ENCODE measurements at places on chromosomes 1 and 21.

DNA sequence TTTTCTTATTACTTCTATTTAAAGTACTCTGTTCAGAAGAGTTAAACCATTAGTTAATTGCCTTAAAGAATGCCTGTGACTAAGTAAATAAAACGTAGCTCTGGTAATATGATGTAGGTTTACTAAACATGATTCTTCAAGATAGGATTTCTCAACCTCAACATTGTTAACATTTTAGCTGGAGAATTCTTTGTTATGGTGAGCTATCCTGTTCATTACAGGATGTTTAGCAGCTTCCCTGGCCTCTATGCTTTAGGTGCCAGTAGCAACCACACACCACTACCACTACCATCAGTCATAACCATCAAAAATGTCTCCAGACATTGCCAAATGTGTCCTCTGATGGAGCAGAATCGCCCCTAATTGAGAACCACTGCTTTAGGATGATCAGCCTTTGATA, 10.7 kb downstream of the RPF1 start:
- DNase-seq, result no peak

GRCh38 chr21:32426066-32426465, 13.6 kb downstream of the EVA1C start:
- no peak for DNase-seq

DNA sequence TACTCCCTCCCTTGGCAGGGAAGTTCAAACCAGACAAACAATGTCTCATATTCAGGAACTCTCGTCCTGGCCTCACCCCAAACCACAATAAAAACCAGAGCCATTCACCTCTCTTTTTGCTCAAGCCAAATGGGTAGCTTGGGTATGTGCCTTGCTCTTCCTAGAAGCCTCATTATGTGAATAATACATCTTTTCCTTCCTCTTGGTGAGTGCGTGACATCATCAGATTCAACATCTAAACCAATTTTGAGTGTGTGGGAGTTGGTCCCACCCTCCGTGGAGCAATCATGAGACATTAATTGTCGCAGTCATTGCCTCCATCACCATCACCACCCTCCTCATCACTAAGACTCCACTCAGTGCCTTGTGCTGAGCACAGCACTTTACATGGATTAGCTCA, 482.9 kb downstream of the PTPRU start:
- DNase-seq, result no peak

GRCh38 chr21:43361493-43362296, 65.2 kb downstream of the SIK1 start:
- DNase-seq, result no peak

DNA sequence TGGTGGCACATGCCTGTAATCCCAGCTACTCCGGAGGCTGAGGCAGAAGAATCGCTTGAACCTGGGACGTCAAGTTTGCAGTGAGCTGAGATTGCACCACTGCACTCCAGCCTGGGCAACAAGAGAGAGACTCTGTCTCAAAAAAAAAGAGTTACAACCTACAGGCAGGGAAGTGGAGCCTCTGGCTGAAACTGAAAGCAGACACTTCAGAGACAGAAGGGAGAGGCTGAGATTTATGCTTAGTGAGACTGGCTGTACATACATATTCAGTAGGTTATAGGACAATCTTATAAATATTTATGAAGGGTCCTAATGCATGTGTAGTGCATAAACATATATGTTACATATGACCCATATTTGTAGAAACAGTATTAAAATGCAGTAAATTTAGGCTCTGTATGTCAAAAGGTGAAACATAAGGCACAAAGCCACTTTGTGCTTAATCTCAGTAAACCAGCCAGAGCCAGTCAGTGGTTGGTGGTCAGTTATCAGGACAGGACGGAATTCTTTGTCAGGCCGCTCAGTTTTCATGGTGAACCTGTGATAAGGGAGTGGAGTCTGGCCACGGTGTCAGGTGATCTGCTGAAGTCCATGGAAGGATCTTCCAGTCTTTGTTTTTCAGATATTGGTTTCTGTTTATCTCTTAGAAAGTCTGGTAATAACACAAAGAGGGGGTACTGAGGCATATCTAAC, 13.7 kb downstream of the RHEX start:
- DNase-seq, result no peak

GRCh38 chr1:235834620-235835019, 32.1 kb downstream of the LYST start:
- no peak for DNase-seq

DNA sequence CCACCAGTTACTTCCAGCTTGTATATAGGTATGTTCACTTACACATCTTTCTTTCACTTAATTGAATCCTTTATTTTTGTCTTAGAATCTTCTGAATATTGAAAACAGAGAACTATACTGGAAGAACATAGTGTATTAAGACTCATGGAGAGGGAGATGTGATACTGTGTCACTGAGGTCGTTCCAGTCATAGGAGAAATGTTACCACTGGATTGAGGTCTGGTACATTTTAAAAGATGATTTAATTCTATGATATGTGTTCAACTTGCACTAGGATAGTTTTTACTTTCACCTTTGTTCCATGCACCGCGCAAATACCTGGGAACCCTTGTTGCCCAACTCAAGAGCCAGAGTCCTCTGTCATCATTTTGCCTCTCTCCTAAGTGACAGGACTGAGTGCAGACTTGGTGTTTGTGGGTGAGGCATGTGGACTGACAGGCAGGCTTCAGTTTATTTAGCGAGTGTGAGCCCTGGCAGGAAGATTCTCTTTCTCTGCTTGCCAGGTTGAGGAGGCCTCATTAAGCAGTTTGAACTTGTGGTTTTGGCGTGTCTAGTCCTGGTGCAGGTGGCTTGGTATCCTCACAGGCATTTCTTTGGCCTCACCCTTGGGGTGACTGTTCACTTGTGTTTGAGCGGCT, 63.7 kb downstream of the DYRK1A start:
- no peak for DNase-seq

- no peak for DNase-seq
Observed at GRCh38 chr21:45390831-45391742, 13.9 kb upstream of the COL18A1 start.

- DNase-seq, result no peak
Observed at GRCh38 chr1:223847781-223848345, 2.1 kb upstream of the TP53BP2 start.

- no peak for DNase-seq
Observed at GRCh38 chr1:248688527-248689298, 13.9 kb downstream of the OR14I1 start.

- no peak for DNase-seq
Observed at GRCh38 chr1:16927711-16928485, 6.2 kb downstream of the CROCC start.

DNA sequence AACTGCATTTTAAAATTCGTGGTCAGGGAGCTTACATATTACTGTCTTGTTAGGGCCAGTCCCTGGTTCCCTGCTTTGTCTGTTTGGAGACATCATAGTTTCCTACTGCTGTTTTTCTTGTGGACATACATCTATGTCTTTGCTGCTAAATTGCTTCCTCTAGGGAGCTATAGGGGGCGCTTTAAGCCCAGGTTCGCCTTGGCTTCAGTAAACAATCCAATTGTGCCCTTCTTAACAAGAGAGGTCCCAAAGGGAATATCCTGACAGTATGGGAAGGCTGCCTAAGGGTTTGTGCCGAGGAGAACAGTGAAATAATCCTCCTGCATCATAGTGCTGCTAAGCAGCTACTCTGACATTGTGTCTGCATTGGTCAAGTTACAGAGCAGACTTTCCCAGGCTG, 112.5 kb downstream of the USH2A start:
- peak; percentile 28 for DNase-seq

GRCh38 chr1:44250068-44250781, 37.0 kb downstream of the DMAP1 start:
- no peak for DNase-seq

- DNase-seq, result no peak
Observed at GRCh38 chr1:991895-992294, 8.0 kb downstream of the HES4 start.

DNA sequence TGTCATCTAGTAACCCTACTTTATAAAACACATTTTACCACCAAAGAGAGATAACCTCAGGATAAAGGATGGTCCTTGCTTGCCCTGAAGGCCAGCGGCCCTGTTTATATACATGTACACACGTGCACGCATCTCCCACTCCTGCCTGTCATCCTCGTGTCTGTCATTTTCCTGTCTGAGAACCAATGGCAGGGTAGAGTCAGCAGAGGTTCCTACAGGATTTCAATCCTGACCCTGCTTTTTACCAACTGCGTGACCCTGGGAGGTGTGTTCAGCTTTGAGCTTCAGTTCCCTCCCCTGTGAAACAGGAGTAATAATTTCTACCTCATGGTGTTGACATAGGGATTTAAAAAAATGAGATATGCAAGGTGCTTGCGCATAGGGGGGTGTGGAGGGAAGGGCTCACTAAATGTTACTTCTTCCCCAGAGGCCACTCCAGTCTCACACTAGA, 12.3 kb upstream of the RASSF5 start:
- no peak for DNase-seq

- DNase-seq, result no peak
Observed at GRCh38 chr1:198714271-198714670, 75.4 kb downstream of the PTPRC start.

DNA sequence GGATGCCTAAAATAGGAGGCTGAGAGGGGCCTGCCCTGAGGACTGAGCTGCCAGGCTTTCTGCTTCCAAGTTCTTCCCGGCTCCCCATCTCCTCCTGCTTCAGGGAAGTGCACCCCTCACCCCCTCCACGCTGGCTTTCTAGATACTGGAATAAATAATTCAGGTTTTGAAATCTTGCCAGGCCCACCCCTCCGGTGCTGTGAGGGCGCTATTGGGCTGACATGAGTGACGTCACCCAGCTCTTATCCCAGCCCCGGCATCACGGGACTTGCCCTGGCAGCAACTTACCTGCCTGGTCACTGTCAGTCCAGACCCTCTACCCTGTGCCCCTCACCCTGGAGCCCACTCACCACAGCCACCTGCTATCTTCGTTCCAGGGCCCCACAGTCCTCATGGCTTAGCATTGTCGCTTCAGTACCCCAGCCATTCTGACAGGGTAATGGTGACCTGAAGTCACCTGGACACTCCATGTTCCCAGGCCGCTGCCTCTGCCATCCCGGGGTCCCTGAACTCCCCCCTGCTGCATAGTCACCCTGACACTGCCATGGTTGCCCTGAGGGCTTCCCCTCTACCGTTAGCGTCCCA, 819 bp upstream of the GPR3 start:
- DNase-seq, result peak; percentile 66

DNA sequence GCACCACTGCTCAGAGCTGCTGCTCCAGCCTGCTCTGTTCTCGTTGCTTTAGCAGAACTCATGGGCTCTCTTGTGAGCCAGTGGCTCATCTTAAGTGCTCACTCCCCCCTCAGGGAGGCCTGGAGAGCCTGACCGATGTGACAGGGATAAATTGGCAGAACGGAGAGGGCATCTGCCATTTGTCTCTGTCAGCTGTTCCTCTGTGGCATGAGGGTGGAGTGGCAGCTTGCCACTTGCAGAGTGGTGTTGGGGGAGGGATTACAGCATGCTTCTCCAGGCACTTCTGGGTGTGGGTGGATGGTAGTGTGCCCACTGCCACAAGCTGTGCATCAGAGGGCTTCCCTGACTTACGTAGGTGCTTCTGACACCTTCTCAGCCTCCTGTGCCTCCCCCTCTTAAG, 229.5 kb downstream of the PAPPA2 start:
- no peak for DNase-seq

- DNase-seq, result no peak
Observed at GRCh38 chr1:169879034-169879840, 14.5 kb downstream of the SCYL3 start.

DNA sequence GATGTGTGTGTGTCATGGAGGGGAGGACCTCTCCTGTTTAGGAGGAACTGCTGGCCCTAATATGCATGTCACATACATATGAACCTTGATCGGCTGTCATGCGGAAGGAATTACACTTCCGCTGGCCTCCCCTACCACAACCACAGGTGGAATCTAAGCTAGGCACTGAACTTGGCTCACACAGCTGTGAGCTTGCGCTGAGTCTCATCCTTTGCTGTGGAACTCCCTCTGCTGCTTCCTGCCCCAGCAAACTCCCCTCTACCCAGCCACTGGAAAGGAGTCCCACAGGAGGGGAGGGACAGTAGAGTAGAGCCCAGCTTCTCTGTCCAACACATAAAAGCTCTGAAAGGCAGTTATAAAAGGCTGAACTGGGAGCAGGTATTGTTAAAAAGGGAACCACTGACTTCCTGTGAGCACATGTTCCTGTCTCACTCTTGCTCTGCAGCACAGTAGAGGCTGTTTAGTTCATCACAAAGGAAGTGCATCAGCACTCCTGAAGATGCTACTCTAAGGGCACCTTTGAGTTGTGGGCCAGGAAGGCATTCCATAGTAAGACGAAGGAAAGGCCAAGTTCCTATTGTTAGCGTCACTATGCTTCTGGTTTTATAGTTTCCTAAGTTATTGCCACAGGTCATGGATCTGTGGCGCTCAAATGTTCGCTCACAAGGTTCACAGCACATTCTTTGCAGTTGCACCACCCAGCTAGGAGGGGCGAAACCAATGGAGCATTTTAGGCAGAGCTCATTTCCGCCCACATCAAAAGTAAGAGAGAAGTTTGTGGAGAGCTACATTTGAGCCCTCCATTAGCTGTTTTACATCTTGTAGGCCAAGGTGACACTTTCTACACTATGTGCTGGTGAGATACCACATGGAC, 17.7 kb upstream of the PTPRC start:
- no peak for DNase-seq

DNA sequence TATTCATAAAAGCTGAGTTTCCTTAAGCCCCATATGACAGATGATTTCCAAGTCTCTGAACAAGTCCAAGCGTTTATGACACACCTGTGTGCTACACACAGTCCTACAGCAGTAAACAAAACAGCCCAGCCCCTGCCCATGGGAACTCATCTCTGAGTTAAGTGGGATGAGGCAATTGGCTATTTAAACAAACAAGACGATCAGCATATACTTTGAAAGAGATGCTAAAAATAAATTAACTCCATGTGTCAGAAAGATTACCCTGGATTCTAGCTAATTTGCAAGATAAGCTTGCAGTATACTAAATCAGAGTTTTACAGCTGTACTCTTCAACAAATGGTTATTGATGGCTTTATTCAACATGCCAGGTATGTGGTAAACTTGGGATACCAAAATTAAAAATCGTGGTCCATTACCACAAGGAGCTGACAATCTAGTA, 7.0 kb downstream of the PSMG1 start:
- peak; percentile 16 for DNase-seq

- DNase-seq, result no peak
Observed at GRCh38 chr1:47594627-47595026, 156.8 kb downstream of the FOXD2 start.

GRCh38 chr1:30187413-30188023, 535.9 kb downstream of the MATN1 start:
- DNase-seq, result no peak

- DNase-seq, result no peak
Observed at GRCh38 chr1:167582722-167583121, 29.2 kb upstream of the CREG1 start.

DNA sequence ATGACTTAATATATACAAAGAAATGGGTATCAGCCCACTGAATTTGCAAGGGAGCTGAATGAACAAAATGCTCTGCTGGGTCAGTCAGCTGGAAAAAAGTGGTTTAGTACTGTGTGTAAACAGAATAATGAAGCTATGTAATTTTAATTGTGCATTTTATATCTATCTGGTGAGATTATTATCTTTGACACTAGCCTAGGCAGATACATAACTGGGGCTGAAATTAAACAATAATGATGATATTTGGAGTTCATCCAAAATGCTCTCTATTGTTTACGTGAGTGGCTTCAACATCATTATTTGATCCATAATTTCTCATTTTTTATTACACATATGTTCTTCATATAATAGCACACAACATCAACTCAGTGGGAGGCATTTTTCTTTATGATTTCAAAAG, 208.5 kb upstream of the SNX7 start:
- DNase-seq, result no peak
